ENCODE measurements at places on chromosomes 7 and 10.

DNA sequence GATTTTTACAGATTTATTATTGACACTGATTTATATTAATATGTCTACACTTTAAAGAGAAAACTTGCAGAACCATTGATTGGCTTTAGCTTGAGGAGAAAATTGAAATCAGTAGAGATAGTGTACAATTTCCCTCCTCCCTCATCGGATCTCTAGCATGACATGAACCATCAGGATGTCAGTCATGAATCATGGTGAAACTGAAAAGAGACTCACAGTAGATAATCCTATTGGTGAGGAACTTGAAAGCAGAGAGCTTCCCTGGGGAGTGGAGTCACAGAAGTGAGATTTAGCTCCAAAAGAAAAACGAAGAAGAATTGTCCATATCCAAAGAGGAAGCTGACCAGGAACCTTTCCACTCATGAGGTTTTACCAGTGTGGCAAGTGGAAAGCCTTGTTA lies 346.8 kb downstream of the ABCA13 start:
- DNase-seq = no peak

DNA sequence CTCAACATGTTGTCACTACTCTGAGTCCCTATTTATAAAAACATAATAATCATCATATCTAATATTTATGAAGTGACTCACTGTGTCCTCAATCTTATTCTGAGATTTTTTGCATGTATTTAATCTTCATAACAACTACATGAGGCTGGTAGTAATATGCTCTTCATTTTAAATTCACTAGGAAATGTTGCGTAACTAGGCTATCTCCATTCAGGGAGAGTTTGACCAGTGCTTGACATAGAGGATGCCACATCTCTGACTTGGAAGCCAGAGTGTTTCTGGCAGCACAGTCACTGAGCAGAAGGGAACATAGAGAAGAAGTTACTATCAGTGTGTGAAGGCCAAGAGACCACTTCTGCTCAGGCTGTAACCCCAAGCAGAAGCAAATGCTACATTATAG lies 88.9 kb downstream of the FAM13C start:
- DNase-seq = no peak

GRCh38 chr10:112904000-112904399 lies 46.0 kb upstream of the TCF7L2 start:
- DNase-seq = no peak

- no peak for DNase-seq
Measured at GRCh38 chr10:103889121-103889720, 28.8 kb downstream of the STN1 start.

DNA sequence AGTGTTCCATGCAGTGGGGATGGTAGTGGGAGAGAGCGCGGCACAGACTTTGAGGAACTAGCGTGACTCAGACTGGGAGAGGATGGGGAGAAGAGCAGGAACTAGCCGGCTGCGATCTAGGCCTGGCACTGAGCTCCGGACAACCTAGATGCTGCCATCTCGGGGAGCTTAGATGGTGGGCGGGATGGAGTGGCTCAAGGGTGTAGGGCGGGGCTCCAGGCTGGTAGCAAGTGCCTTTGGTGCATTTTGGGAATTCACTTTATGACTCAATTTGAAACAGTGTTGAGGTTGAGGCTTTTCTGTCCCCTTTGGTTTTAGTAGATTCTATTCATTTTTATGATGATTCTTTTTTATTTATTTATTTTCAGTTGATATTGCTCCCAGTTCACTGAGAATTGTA lies 185.3 kb upstream of the GPR26 start:
- no peak for DNase-seq

DNA sequence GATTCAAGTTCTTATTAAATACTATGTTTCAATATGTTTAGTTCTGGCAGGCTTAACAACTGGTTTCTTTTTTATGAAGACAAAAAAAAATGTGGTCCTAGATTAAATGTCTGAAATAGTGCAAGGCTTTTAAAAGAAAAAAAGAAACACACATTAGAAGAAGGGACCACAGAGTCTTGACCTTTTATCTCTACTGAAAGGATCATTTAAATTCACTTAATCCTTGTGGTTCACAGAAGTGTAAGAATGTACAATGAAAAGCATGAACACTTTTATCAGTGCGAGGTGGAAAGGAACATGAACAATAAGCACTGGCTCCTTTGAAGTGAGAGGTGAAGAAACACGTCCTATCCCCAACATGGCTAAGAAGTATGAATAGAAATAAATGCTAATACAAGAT lies 765.1 kb downstream of the MAGI2 start:
- DNase-seq = no peak

GRCh38 chr7:120825576-120825975 lies 32.4 kb downstream of the TSPAN12 start:
- DNase-seq = no peak

DNA sequence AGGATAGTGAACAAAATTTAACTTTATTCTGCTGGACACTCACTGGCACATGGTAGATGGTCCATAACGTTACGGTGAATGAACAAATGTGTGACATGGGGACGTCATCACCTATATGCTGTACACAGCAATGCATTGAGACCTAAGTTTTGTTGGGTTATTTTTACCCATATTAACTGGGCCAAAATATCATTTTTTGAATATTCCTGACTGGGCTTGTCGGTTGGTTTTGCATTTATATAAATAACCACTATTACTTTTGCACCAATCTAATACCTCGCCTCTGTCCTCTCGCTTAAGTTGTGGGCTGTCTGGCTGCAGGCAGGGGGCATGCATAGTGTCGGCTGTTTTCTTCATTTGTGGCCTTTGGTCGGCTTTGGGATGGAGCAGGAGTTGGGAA lies 161.7 kb downstream of the USP6NL start:
- no peak for DNase-seq

Measured in effector CD8-positive, alpha-beta T cell (primary cell).